Activated CD8-positive, alpha-beta T cell treated with anti-CD3 and anti-CD28 coated beads, Interleukin-2, amount 10 ng/mL, durations not matched to agents 7 days and 5 days (primary cell): ENCODE measurements at places on chromosomes 7 and 10. TPM values are rescaled to one million over a fixed set of nuclear protein-coding genes. Genes with fewer than 3 reads are reported as not detected.

- DNase-seq = peak; percentile 86
Observed at GRCh38 chr7:157502701-157503111, 165.9 kb downstream of the DNAJB6 start.

- no peak for DNase-seq
Observed at GRCh38 chr7:5692845-5693278, 88.6 kb downstream of the RNF216 start.

DNA sequence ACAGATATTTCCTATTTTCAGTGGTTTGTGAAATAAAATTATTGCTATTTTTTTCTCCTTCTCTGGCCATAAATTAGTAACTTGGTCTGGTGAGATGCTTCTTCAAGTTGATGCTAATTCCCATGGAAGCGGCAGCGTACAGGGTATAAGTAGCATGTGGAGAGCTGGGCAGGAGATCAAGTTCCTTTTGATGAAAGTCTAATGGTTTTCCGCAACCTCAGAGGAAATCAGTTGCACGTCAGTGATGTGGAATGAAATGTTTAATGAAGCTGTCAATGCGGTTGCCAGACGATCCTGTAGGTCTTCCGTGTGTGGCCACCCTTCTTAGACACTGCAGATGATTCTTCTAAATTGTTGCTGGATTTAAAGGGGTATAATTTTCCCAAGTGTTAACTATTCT lies 236.4 kb upstream of the GRM3 start:
- no peak for DNase-seq

DNA sequence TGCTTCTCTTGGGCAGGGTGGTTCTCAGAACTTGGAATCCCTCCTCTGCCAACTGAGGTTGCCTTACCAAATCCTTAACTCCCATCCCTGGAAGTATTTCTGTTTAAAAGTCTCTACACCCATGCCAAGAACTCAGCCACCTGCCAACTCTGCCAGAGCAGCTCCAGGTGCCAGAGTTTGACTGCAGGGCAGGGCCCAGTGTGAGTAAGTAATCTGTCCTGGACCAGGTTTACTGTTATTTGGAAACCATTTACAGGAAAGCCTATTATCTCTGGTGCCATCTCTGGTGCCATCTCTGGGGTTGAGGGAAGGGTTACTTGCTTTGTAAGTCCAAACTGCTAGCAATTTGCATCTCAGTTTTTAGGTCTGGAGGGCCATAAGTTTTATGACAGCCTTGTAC lies 2.5 kb downstream of the TSPAN15 start:
- DNase-seq = no peak

GRCh38 chr10:46264737-46265368 lies 21.9 kb upstream of the ANTXRL start:
- DNase-seq = peak; percentile 18

DNA sequence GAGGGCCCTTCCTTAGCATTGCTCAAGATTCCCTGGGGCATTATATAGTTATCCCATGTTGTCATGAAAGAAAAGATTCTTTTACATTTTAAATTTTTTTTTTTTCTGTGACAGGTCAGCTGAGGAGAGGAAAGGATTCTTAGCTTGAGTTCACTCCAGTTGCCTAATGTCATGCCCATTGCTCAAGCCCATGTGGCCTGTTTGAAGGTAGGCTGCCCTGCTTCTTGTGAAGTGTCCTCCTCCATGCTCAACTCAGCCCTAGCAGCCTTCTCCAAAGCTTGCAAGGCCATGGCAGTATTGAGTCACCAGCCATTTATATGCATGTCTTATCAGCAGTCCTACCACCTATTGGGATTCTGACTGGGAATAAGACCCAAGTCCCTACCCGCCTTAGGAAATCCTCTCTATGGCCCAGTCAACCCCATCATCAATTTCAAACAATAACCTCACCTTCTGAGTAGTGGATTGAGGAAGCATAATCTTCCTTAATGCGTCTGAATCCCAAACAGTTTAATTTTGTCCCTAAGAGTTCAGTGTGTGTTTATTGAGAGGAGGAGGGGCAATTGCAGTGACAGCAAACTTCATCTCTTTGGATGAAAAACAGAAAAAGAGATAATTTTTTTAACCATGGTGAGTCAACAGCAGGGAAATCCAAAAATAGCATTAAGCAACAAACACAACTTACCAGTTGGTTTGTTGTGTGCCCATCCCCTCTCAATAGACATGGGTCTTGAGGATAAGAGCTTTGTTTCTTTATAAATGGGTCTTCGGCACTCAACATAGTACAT lies 38.6 kb upstream of the WASL start:
- no peak for DNase-seq

GRCh38 chr7:94698275-94698674 lies 42.3 kb upstream of the SGCE start:
- DNase-seq = no peak

DNA sequence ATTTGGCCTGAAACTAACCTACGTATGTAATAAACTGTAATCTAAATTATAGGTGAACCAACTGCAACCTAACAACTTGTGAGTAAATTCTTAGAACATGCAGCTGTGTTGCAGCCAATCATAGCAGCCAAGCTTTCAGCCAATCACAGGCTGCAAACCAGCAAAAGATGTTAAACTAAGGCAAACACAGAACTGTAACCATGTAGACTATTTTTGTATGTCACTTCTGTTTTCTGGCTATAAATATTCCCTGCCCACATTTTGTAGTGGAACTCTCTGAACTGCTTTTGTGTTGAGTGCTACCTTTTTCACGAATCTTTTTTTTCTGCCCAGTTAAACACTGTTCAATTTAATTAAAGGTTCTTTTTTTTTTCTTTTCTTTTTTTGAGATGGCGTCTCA lies 28.2 kb upstream of the ZPBP start:
- no peak for DNase-seq

DNA sequence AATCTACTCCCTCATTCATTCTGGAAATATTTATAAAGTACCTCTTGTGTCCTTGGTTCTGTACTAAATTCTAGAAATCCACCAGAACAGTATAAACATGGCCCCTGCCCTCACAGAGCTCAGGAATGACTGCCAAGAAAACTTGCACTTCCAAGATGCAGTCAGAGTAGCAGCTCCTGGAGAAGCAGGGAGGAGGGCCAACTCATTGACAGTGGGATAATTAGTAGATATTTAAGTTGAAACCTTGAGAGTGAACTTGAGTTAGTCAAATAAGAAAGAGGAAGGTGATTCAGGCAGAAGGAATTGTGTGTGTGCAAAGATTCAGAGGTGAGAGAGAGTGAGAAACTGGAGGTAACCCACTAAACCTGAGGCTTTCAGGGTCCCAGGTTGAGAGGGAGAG lies 182.2 kb upstream of the INHBA start:
- no peak for DNase-seq

DNA sequence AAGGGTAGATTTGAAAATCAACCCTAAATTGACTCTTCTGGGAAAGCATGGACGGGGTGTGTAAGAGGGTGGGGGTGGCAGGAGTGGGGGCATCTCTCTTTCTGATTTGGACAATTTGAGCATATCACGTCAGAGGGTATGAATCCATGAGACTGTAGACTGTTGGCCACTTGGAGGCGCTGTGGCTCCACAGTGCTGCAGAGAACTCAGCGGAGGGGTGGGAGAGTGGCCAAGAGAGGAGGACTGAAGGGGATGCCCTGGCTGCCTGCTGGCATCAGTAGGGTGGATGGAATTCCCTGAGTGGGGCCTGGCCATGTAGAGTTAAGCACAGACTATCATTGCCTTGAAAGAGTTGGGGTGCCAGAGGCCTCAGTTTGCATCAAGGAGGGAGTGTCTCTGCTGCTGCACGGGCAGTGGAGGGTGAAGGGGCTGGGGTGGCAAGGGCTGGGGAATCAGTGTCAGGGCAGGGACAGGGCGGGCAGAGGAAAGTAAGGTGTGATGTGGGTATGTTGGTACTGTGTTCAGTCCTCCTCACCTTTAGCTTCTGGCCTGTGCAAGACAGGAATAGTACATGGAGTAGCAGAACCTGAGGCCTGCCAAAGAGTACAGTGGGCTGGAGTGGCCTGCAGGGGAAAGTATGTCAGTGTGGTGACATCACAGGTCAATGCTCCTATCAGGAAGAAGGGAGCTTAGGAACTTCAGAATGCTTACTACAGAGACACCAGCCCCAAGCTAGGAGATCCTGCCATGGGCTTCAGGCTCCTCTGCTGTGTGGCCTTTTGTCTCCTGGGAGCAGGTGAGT lies 133.5 kb upstream of the PRSS58 start:
- DNase-seq = peak; percentile 57

- no peak for DNase-seq
Observed at GRCh38 chr10:80614576-80615416, 77.1 kb downstream of the SH2D4B start.

DNA sequence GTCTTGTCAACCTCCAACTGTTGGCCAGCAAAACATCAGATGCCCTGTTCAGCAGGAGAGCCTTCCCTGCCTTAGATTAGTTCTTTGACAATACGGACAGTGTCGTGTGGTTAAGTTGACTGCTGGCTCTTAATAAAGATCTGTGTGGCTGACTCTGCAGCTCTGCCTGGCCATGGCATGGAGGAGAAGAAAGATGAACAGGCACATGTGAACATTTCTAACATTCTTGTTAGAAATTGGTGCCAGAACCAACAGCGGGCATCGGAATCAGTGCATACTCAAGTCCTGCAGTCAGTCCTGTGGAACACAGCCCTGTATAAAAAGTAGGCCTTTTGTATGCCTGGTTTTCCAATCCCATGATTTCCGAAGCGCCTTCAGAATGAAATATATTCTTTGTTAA lies 455.6 kb downstream of the POM121L12 start:
- no peak for DNase-seq

- DNase-seq = no peak
Observed at GRCh38 chr7:114663502-114663901, 248.9 kb downstream of the FOXP2 start.

- no peak for DNase-seq
Observed at GRCh38 chr7:114936471-114936870, 14.6 kb downstream of the MDFIC start.

DNA sequence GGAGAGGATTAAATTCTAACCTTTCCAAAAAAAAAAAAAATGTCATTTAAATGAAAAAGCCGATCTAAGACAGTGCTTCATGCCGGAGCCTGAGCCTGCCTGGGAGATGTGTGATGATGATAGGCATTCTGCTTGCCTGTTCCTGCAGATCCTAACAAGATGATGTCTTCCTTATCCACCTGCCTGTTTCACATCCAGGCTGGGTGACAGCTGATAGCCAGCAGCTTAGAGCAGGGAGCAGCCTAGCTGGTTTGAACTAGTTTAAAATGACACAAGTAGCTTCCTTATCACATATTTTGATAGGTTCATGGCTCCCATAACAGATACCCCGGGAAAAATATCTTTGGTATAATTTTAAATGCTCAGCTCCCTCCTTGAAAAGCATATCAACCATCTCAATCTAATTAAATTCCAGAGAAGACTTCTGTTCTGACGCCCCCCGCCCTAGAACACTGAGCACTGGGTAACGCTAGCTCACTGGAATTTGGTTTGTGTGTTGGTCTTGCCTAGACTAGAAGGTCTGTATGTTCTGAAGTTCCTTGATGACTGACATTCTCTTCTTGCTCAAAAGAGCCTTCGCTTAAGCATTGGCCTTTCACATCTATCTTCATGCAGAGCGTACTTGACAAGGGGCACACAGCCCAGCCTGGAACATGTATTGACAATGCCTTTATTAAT lies 96.9 kb upstream of the FGFR2 start:
- DNase-seq = no peak

DNA sequence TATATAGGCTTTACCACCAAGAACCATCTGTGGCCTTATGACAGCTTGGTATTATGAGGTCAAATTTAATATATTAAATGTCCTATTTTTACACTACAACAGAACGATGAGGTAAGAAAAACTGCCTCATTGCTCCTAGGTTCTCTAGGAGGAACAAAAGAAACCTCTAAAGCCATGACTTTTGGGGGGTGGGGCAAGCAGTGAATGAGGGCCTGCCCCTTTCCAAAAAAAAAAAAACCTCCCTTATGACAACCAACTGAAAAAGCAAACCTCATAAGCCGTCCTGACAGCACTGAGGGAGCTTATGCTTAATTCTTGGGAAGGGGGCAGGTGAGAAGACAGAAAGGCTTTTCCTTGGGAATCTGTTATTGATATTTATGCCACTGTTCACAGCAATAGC lies 116.6 kb downstream of the KMT2E start:
- no peak for DNase-seq

EN2 gene
- total RNA-seq = not detected

ZCWPW1 gene
- 2.6 TPM for total RNA-seq

CPEB3 gene
- total RNA-seq = 2.4 TPM

OR13A1 gene
- total RNA-seq = not detected

KAZALD1 gene
- not detected for total RNA-seq

ITIH2 gene
- total RNA-seq = not detected

GPR85 gene
- total RNA-seq = not detected
